ENCODE measurements at places on chromosomes 6 and 20.
A peak's percentile ranks its signal among the peaks of the same experiment; 100 is the strongest.

DNA sequence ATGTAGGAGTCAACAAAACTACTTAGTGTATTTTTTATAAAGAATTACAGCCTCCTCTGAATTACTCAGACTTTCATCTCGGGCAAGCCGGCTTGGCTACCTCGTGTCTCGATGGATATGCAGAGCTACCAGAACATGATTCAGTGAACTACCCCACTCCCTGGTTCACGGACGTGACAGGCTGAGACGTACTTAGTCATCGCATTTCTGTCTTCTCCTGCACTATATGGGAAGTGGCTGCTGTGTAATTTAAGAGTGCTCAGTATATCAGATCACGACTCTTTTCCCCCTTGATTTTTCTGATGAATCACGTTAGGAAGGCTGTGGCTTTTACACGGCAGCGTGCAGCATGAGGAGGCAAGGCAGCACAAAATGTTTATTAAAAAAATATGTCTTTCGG, 302.7 kb upstream of the ZFP64 start:
- DNase-seq = no peak

DNA sequence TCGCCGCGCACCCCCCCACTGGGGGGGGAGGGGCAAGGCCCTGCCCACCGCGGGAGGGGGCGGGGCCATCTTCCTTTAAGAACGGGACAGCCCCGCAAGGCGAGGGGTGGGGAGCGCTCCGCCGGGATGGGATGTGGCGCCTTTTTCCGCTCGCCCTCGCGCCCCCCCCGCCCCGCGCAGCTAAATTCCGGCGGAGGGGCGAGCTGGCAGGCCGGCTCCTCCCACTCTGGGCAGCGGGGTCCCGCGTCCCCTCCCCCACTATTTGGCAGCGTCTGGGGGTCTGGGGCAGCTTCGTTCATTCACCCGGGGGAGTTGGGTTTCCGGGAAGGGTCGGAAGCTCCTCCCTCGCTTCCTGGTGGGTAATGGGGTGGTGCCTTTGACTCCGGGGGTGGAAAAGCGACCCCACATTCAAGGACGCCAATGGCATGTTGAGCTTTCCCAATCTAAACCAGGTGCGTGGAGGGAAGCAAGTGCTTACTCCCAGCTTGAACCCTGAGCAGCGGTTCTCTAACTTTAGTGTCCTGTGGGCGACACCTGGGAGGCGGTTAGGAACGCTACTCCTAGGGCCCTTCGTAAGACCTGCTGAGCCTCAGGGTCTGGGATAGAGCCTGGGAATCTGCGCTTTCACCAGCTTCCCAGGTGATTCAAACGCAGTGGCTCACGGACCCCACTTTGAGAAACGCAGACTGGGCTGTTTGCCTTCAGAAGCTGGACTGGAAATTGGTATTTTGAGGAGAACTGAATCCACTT, 927 bp downstream of the ASXL1 start:
- peak; percentile 57 for DNase-seq

GRCh38 chr6:45420909-45421708, 43.4 kb upstream of the SUPT3H start:
- no peak for DNase-seq

GRCh38 chr6:98836025-98836961, 1.9 kb downstream of the POU3F2 start:
- DNase-seq = no peak

DNA sequence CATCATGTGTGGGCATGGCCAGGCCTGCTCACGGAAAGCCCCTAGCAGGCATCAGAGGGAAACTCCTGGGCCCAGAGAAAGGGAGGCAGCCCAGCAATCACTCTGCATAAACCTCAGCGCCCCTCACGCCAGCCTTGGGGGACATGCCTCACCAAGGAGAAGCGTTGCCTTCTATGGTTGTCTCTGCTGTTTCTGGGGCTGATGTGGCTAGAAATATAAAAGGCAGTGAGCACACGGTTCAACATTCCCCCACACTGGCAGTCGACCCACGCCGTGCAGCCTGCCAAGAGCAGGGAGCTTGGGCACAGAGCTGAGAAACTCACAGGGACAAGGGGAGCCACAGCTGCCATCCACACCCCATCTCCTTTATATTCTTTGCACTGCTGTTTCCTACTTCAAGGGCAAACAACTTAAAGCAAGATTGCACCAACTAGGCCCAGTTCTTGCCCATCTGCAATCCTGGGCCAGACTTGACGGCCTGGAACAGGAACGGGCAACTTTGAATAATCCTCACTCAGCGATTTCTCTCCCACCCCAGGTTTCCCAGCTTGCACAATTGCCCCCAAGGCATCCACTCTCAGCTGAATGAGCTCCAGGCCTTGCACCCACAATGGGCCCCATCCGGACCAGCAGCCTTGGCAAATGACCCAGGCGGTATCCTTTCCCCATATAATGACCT, 35.5 kb upstream of the FOXC1 start:
- DNase-seq = no peak

GRCh38 chr6:54135665-54136369, 24.6 kb downstream of the MLIP start:
- DNase-seq = no peak

DNA sequence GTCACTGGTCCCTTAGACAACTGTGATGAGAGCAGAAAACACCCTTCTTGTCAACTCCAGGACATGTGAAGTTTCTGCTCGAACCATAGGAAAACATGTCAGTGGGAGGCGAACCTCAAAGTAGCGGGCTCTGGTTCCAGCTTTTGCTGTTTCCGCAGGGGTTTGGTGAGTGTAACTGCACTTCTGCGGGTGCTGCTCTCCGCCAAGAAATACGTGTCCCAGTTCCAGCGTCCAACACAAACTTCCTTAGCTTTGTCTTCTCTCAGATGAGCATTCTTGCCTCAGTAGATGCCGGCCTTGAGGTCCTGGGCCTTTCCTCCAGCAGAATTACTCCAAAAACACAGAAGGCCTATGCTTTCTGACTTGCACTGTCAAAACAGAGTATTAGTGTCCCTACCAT, 156.3 kb downstream of the FNDC1 start:
- DNase-seq = no peak

DNA sequence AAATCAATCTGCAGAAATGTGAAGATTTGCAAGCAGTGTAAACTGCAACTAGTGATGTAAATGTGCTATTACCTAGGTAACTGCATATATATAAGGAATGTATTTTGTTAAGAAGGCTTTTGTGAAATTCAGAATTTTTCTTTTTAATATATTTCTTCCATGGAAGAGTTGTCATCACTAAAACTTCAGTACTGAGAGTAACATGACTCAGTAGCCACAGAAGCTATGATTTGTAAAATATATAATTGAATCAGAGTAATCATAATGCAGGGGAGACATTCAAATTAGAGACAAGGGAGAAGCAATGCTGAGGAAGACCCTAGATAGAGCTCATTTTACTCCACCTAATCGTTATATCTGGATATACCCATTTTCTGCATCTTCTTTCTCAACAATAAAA, 141.7 kb downstream of the ADGRG6 start:
- DNase-seq = no peak

DNA sequence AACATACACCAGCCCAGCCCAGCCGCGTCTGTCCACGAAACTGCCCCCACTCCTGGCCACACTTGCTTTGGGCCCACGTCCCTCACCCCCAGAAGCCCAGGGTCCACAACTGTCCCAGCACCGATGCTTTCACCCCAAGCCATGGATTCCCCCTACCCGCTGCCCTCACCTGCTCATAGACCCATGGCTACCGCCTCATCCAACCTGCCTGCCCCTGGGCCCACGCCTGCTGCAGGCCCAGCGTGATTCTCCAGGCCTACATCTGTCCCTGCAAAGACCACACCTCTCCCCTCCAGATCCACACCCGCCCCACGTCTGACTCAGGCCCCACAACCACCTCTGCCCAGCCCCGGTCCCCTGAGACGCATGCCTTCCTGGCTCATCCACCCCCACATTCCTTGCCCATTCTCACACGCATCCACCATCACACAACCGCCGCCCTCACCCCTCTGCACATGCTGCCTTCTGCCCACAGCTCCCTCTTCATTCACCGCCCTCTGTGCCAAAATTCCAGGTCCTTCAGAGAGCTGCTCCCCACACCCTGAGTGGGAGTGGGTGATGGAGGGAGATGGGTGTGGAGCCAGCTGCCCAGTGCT, 86.7 kb downstream of the GRM4 start:
- no peak for DNase-seq

DNA sequence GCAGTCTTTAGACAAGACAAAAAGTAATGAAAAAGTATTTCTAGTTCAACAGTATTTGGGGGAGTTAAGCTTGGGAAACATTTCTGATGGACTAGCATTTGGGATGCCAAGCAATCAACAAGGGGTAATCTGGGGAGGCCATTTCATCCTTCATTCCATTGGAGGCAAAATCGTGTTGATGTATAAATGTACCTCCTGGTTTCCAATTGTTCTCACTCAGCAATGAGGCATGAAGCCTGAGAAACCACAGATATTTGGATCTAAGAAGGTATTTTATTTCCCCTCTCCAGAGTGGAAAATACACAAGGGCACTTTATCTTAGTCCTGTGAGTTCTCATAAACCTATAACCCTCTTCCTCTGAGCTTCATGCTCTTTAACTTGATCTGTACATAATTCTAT, 68.2 kb downstream of the TBX18 start:
- DNase-seq = no peak

- DNase-seq = no peak
Observed at GRCh38 chr20:11227602-11228001, 553.8 kb upstream of the JAG1 start.

GRCh38 chr6:109379711-109380110, 2.6 kb downstream of the CD164 start:
- no peak for DNase-seq

DNA sequence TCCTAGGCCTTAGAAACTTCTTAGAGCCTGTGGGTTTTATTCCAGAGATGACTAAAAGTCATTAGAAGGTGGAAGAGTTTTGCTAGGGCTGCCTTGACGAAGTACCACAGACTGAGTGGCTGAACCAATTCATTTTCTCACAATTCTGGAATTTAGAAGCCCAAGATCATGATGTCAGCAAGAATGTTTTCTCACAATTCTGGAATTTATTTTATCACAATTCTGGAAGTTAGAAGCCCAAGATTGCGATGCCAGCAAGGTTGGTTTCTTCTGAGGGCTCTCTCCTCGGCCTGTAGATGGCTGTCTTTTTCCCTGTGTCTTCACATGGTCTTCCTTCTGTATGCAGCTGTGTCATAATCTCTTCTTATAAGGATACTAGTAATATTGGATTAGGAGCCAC, 672.9 kb upstream of the MARCKS start:
- no peak for DNase-seq

GRCh38 chr6:43926634-43927531, 156.9 kb downstream of the VEGFA start:
- no peak for DNase-seq

- no peak for DNase-seq
Observed at GRCh38 chr6:10425975-10426780, 11.3 kb upstream of the TFAP2A start.

Data from activated naive CD4-positive, alpha-beta T cell (primary cell).